CD4-positive, alpha-beta T cell treated with Interleukin-4 for 1 hour (primary cell): ENCODE measurements at places on chromosomes 11 and 22.
A peak's percentile ranks its signal among the peaks of the same experiment; 100 is the strongest.

DNA sequence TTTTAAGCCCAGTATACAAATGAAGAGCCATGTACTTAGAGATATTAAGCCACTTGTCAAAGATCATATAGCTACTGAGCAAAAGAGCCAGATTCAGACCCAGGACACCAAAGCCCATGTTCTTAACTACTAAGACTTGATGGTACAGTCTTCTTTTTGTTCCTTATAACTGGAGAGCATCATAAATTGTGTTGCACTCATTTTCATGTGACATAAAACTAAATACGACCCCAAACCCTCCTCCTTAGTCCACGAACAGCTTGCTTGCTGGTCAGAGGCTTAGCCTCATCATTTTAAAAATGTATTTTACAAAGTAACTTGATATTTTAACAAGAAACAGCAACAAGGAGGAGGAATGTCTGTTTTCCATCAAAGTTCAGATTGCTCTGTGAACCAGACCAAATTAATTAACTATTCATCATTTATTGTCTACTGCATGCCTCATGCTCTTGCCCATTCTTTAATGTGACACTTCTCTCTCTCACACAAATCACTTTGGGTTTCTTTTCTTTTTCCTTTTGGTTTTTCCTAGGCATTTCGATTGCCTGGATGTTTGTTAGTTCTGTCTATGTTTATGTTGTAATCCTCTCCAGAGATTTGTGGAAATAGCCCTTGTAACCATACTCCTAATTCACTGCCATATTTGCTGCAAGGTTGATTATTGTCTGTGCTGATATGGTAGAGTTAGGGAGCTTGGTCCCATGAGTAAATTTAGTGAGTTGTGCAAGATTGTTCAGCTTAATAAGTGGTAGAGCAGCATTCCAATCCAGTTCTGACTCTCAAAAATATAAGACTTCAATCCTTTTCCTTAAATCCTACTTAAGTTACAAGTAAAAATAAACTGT is 8.4 kb upstream of the ARHGAP20 start:
- DNase-seq, result no peak

GRCh38 chr11:66593650-66594049 is 665 bp downstream of the CCS start:
- no peak for DNase-seq

DNA sequence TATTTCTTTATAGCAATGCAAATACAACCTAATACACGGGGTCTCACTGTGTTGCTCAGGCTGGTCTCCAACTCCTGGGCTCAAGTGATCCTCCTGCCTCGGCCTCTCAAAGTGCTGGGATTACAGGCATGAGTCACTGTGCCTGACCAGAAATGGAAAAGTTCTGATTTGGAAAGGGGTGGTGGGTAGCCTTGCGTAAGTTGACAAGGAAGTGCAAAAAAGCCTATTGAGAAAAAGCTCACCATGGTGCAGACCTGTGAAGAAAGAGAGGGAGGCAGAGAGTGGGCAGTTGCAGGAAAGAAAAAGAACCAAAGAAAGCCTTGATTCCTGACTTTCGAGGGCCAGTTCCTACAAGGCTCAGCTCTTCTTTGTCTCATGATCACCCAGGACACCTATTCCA is 27.1 kb downstream of the AGBL2 start:
- no peak for DNase-seq

- no peak for DNase-seq
These were observed 38.5 kb downstream of the BCR start for GRCh38 chr22:23218867-23219251.

GRCh38 chr11:70483077-70483861 is 84.9 kb downstream of the CTTN start:
- DNase-seq, result no peak

GRCh38 chr11:63567044-63567840 is 4.1 kb upstream of the PLAAT2 start:
- peak; percentile 94 for DNase-seq
